ENCODE measurements at places on chromosomes 11 and 22. TPM values are rescaled to one million over a fixed set of nuclear protein-coding genes. Genes with fewer than 3 reads are reported as not detected.

DNA sequence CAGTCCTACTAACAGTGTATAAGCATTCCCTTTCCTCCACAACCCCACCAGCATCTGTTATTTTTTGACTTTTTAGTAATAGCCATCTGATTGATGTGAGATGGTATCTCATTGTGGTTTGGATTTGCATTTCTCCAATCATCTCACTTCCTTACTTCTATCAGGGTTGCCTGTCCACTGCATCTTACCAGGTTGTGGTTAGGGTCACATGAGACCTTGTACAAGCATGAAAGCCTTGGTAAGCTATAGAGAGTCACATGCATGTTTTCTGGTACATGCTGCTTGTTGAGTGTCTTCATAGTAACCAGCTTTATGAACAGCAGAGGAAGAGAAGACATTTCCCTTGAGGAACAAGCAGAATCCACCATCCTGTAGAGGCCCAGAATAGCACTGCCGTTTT lies 102.9 kb upstream of the PAX6 start:
- no peak for ATAC-seq

GRCh38 chr11:32153747-32154146 lies 62.9 kb downstream of the RCN1 start:
- no peak for ATAC-seq

The MRE11 gene
- total RNA-seq = 13.9 TPM

DNA sequence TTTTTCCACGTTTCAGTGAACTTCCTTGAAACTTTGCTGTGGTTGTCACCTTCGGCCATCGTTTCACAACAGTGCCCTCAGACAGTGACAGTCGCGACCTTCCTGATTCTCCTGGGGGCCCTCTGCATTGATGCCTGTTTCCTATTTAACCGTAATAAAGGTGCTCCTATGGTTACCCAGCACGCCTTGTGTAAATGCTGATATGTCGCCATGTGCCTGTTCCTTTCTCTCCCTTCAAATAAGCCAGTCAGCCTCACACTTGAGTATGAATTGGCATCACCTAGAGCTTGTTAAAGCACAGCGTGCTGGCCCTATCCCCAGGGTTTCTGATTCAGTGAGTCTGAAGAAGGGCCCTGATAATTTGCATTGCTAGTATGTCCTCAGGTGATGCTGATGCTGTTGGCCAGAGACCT lies 104.8 kb downstream of the MICAL2 start:
- no peak for ATAC-seq

DNA sequence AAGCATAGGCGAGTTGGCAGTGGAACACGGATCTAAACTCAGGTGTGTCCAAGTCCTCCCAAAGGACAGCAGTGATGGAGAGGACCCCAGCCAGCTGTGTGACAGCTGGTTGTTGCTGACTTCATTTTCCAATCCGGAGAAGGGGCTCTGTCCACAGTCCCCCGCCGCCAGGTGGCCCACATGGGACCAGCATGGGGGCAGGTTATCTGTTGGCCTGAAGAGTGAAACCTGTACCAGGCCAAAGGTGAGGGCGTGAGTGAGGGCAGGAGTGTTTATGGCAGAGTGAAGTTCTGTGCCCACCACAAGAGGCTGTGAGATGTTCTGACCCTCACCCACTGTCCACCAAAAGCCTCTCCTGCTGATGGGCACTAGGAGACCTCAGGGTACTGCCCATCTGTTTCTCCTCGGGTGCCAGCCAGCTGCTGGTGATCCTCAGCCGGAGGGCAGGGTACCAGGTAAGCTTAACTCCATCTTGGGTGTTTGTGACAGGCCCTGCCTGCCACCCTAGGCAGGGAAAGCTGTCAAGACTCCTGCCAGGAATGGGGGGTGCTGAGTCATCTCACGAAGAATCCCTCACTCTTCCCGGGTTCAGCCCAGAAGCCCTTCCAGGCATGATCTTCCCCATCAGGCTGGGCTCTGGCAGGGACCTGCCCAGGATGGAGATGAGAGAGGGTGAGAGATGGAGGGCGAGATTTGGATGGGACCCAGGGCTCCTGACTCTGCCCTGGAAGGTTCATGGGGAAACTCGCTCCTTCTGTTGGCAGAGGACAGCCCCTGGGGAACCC lies 15.5 kb upstream of the TAB1 start:
- no peak for ATAC-seq

- ATAC-seq = no peak
Measured at GRCh38 chr11:31106326-31106725, 263.2 kb downstream of the DCDC1 start.

GRCh38 chr11:135008001-135008405 lies 596.0 kb upstream of the B3GAT1 start:
- no peak for ATAC-seq

GRCh38 chr22:32691101-32691500 lies 110.4 kb upstream of the TIMP3 start:
- no peak for ATAC-seq

All from gastroesophageal sphincter (tissue), 4 donors.